Bladder microvascular endothelial cell (primary cell): ENCODE measurements at places on chromosomes 2 and 18. TPM values are rescaled to one million over a fixed set of nuclear protein-coding genes. Genes with fewer than 3 reads are reported as not detected.

ANKRD30BL gene
- under 0.01 TPM in 1 of 2 replicates, not detected in the other for total RNA-seq

ALPP gene
- total RNA-seq: not detected in 2 replicates

SIX3 gene
- total RNA-seq: not detected in 2 replicates

ASXL3 gene
- under 0.01 and 0.13 TPM in 2 replicates for total RNA-seq

TRABD2A gene
- total RNA-seq: 0.32 and 0.38 TPM in 2 replicates

REG1B gene
- not detected in 2 replicates for total RNA-seq

FAM110C gene
- total RNA-seq: 0.13 TPM in 1 of 2 replicates, not detected in the other
